ENCODE measurements at places on chromosomes 16 and 17.

DNA sequence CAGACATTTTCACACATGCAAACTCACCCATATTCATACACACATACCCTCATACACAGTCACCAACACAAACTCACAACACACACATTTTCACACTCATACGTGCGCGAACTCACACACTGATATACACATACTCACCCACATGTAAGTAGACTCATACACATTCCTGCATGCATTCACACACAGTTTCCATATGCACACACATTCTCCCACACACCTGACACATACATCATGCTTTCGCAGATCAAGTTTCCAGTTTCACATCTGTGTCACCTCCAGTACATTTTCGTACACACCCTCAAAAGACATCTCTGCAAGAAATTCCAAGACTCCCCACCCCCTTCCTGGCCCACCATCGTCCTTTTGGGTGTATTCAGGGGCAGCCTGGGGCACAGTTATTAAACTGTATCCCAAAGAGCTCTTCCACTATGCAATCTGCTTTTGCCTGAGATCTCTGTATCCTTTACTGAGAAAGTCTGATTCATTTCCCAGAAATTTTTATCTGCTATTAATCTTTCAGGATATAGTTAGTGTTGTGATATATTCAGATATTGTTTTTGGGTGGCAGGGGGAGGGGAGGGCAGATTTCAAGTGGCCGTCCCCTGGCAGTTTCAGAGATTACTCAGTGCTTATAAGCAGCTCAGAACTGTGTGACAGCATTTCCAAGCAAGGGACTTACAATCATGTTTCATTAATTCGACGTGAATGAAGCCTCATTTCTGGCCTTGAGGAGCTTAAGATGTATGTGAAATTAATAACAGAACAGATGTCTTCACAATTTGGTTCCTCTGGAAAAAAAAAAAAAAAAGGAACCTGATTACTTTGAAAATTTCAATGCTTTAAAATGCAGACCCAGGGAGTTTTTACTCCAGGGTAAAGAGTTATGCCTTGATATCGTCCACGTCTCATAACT, 35.3 kb upstream of the MMP2 start:
- no peak for DNase-seq

GRCh38 chr17:2081564-2081963, 26.7 kb downstream of the HIC1 start:
- DNase-seq, result no peak

DNA sequence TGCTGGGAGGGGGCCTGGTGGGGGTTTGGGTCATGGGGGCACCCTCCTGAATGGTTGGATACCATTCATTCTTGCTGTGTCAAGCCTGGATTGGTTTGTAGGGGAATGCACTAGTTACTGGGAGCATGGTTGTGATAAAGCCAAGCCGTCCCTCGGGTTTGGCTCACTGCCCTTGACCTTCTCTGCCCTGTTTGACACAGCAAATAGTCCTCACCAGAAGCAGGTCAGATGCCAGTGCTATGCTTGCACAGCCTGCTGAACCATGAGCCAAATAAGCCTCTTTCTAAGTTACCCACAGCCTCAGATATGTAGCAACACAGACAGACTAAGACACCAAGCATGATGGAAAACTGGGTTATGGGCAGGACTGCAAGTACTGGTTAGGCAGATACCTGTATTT, 14.6 kb downstream of the ZNF778 start:
- no peak for DNase-seq

DNA sequence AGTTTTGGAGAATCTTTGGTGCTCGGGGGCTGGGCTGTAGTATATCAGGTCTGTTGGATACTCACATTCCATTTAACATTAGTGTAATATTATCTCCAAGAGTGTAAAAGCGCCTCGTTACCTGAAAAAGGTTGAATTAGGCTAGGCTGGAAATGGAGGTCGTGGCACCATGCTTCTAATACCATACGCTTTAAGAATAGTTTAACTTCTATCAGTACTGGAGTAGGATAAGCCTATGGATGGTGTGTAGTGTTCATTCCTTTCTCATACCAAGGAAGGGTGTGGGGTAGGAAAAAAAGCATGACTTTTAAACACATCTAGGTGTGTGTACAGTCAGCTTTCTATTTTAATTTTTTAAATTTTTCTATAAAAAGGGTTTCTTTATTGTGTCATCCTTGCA, 2.0 kb downstream of the SRCAP start:
- DNase-seq, result no peak

GRCh38 chr16:101586-101985, 23.6 kb downstream of the MPG start:
- DNase-seq, result no peak

GRCh38 chr17:41452281-41452680, 11.5 kb upstream of the KRT38 start:
- DNase-seq, result no peak

DNA sequence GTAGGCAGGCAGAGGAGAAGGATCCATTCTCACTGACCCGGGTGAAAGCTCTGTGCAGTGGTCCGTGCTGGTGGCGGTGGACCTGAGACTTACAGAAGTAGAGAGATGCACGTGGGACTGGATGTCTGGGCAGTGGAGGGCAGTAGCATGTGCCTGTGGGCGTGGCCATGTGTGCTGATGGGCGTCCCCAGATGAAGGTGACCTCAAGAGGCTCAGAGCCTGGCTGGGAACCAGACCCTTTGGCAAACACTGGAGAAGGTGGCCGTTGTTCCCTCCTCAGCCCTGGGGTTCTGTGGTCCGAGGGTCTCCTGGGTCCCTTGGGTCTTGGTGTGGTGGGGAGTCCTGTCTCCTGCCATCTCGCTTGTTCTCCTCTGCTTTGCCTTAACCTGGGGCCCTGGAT, 15.6 kb downstream of the WSCD1 start:
- no peak for DNase-seq

All from stimulated activated CD8-positive, alpha-beta memory T cell treated with anti-CD3 and anti-CD28 coated beads, Interleukin-2, amount 100 ng/mL, for 1 hour (primary cell).